IPS DF 19.7 (cell line): ENCODE measurements at places on chromosomes 4 and X.

DNA sequence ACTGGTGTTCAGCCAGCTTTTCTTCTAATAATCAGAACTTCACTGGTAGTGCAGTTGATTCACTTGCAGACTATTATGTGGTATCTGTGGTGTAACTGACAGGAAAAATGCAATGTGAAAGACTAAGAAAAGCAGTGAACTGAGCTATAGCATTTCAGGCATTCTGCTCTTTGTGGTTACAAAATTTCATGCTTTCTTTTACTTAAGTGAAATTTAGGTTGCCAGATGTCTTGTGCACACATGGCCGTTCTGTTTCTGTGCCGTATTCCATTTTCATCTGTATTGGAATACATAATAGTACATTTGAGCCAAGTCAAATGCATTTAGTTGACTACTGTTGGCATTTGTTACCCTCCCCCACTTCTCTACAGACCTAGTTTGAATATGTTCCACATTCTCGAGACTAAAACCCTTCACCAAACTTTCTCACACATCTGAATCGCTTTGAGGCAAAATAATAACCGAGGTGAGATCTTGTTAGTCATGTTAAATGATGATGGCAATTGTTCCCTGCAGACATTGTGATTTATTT, 8.2 kb downstream of the RTL3 start:
- no peak for DNase-seq

- no peak for DNase-seq
These were observed 1.2 kb downstream of the TAF1 start for GRCh38 chrX:71367396-71367795.

DNA sequence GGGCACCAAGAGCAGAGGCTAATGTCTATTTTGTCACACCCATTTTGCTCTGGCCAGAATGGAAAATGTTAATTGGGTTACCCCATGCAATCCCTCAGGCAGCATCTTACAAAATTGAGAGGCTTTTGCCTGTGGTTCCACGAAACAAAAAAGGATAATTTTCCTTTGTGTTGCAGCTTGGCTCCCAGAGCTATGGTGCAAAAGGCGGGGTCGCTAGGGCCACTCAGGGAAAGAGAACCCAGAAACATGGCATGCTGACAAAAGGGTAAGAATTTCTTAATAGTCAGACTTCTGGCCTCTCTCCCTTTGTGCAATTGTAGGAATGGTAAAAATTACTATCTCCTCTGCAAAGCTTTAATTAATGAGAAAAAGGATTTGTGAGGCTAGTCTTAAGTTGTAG, 119.6 kb upstream of the BANK1 start:
- no peak for DNase-seq

GRCh38 chr4:145423017-145423708, 58.5 kb upstream of the SMAD1 start:
- DNase-seq: no peak

GRCh38 chr4:124459196-124459940, 253.2 kb downstream of the ANKRD50 start:
- DNase-seq: peak; percentile 35

- DNase-seq: no peak
These were observed 255.8 kb downstream of the COL25A1 start for GRCh38 chr4:109046471-109047201.

- DNase-seq: no peak
These were observed 286.9 kb downstream of the RAPGEF2 start for GRCh38 chr4:159389756-159390155.

- DNase-seq: no peak
These were observed 245.4 kb downstream of the FBXW7 start for GRCh38 chr4:152290366-152290921.

- DNase-seq: no peak
These were observed 7.5 kb downstream of the CCKAR start for GRCh38 chr4:26482508-26483462.

- no peak for DNase-seq
These were observed 40.6 kb downstream of the DOCK11 start for GRCh38 chrX:118536204-118536603.

GRCh38 chr4:81503586-81503985, 31.9 kb upstream of the RASGEF1B start:
- no peak for DNase-seq

- DNase-seq: no peak
These were observed 135.6 kb upstream of the SMAD1 start for GRCh38 chr4:145346081-145346480.

- no peak for DNase-seq
These were observed 21.9 kb upstream of the ANXA3 start for GRCh38 chr4:78529569-78530209.

GRCh38 chrX:40845331-40845911, 110.1 kb upstream of the MED14 start:
- DNase-seq: peak; percentile 76

GRCh38 chr4:65831828-65832227, 161.5 kb upstream of the EPHA5 start:
- DNase-seq: no peak

DNA sequence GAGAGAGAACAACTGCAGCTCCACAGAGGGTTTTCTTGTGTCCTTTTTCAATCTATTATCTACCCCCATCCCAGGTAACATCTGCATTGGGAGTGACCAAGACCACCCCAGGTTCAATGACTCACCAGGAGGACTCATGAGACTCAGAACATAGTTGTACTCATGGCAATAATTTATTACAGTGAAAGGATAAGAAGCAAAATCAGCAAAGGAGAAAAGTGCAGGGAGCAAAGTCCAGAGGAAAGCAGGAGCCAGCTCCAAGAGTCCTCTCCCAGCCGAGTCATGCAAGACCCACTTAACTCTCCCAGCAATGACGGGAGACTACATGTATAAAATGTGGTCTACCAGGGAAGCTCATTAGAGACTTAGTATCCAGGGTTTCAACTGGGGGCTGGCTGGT, 129.5 kb upstream of the RBPJ start:
- no peak for DNase-seq

DNA sequence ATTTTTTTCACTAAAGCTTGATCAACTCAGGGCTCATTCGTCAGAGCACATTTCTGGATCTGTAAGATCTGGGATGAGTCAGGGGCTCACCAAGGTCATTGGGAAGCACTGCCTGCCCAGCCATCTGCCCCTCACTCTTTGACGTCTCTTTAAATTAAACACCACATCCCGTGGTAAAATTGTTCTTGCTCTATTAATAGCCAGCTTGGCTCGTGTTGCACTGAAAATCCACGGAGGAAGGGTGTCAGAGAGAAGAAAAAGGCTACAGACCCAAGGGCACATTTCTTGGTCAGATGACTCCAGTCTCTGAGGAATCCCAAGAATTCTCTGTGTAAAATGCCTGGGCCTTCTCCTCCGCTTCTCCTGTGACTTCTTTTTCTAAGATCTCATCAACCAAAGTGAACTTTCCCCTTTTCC, 45.7 kb upstream of the GATB start:
- DNase-seq: no peak

- DNase-seq: no peak
These were observed 277.0 kb upstream of the EDA2R start for GRCh38 chrX:66915893-66916292.

GRCh38 chr4:188903986-188904385, 764.7 kb downstream of the TRIML1 start:
- DNase-seq: no peak

- no peak for DNase-seq
These were observed 268.1 kb upstream of the SLITRK2 start for GRCh38 chrX:145549496-145549895.

GRCh38 chr4:4818415-4819212, 40.9 kb upstream of the MSX1 start:
- DNase-seq: no peak

DNA sequence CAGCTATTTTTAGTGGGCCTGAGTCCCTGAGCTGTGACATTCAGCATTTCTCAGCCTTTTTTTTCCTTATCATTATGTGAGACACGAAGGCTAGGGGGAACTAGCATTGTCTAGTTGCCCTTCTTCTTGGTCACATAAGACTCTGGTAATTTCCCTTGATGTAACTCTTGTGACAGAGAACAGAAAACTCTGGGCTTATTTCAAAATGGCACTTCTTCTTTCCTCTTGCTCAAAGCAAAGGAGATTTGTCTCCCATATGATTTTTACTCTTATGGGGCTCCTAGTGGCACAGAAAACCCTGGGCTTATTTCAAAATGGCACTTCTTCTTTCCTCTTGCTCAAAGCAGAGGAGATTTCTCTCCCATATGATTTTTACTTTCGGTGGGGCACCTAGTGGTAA, 14.7 kb downstream of the ATXN3L start:
- DNase-seq: no peak

- no peak for DNase-seq
These were observed 14.7 kb downstream of the RAPGEF2 start for GRCh38 chr4:159117564-159117963.

GRCh38 chr4:30863021-30863420, 142.9 kb downstream of the PCDH7 start:
- DNase-seq: no peak

GRCh38 chr4:144592264-144592663, 53.7 kb upstream of the HHIP start:
- no peak for DNase-seq

DNA sequence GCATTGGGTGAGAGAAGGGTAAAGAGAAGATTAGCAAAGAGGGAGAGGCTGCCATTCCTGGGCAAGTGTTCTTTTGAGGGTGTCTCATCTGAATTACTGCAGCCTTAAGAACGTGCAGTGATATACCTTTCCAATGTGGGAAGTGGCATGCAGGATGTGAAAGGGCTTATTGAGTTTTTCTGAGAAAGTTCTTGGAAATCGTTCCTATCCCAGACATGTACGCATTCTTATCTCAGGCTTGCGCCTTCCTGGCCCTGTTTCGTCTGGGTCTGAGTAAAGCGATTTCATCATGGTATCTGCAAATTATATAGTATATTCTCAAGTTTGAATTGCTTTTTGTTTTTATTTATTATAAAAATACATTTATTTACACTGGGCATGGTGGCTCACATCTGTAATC, 699.8 kb downstream of the TRAM1L1 start:
- no peak for DNase-seq

DNA sequence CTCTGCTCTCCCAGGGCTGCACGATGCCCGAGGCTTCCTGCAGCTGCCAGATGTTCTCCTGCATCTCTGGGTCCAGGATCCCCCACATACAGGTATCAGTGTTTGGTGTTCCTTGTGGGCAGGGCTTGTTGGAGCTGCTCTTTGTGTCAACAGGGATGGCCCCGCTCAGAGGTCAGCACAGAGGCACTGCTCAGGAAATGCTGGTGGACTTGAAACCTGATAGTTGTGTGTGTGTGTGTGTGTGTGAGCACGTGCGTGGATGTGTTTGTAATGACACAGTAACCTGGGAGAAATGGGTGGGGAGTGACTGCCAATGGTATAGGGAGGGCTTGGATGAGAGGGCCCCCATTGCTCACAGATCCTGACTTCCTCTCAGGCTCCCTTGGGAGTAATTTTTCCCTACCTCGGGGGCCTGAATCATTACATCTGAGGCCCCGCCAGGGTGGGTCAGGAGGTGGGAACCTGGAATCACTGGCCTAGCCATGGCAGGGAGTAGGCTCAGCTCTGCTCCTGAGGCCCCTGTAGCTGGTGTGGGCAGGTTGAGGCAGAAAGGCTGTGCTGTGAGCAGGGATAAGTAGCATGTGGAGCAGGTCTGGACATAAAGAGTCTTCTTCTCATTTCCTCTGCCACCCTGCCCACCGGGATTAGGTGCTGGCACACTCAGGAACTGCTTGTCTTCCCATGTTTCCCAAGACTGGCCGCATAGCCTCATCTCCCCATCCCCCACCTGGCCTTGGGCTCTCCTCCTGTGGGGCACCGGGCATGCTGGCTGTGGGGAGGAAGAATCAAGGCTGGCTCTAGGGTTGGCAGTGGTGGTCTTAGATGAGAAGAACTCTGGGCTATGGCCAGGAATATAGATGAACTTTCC, 2.5 kb upstream of the EFNB1 start:
- DNase-seq: no peak

GRCh38 chrX:9378980-9379696, 85.7 kb upstream of the TBL1X start:
- no peak for DNase-seq

- DNase-seq: peak; percentile 25
These were observed 53.2 kb downstream of the MAGED4B start for GRCh38 chrX:52015794-52016193.

DNA sequence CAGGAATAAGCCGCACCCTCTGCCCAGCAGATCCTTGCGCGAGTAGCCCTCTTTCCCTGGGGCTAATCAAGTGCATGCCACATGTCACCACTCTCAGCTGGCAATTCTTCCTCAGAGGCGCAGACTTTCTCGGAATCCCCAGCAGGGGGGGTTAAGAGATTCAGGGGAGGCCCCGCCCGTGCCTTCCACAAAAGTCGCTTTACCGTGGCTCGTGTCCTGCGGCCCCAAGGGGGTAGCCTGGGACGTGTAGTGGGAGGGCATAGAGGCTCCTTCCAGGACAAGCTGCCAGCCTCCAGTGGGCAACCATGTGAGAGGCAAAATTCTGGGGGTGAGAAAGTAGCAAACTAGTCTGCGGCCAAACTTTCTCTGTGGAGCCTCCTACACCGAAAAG, 652 bp downstream of the SRPX start:
- no peak for DNase-seq

- DNase-seq: no peak
These were observed 211.6 kb upstream of the TBL1X start for GRCh38 chrX:9253211-9253610.

DNA sequence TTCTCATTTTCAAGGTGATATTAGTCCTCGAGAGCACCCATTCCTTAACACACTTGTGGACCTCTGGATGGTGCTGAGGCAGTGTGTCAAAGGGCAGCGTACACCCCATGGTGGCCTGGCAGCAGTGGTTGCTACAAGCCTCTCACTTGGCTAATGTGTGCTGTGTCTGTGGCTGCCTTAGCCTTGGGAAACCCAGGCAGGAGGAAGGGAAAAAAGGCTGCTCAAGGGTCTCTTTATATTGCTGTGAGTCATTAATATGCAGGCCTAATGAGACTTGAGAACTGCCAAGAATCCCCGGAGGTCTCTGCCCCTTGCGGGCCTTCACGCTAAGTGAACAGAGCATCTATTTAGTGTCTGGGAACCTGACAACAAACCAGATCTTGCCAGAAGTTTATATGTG, 7.0 kb downstream of the PCDH10 start:
- no peak for DNase-seq

DNA sequence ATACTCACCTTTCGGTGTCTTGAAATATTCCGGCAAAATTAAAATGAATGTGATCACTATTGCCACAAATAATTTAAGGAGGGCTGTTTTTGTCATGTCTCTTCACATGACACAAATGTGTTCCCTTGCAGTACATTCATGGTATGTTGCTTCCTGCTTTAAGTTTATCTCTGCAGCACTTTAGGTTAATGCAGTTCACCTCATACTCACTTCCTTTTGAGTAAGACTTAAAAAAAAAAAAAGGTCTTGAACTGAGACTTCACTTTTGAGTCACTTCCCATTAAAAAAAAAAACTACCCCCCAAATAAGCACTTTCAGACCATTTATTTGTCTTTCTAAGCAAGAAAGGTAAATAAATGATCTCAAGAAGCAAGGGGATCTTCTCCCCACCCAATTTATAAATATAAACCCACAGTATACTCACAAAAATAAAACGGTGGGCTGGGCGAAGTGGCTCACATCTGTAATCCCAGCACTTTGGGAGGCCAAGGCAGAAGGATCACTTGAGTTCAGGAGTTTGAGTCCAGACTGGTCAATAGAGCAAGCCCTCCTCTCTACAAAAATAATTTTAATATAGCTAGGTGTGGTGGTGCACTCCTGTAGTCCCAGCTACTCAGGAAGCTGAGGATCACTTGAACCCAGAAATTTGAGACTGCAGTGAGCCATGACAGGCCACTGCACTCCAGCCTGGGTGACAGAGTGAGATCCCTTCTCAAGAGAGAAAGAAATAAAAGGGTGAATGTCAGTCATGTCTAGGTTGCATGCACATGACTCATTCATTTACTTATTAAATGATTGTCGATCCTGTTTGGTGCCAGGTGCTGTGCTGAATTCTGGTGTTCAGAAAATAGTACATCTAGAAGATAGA, at the start of gene TMEM156:
Gene TMEM156, minus strand, starts transcription at position 192 of the 868 bp plus-strand sequence. Its CDS starts 96 bp downstream, at position 96.
- DNase-seq: no peak

GRCh38 chr4:74219240-74219639, 61.3 kb downstream of the MTHFD2L start:
- DNase-seq: no peak
